Fibroblast of villous mesenchyme (primary cell): ENCODE measurements at places on chromosomes 3 and 15. TPM values are rescaled to one million over a fixed set of nuclear protein-coding genes. Genes with fewer than 3 reads are reported as not detected.

Gene SPSB4
- total RNA-seq: not detected in 2 replicates

Gene DUOXA2
- total RNA-seq: not detected in 2 replicates

Gene TMEM212
- not detected in 2 replicates for total RNA-seq

Gene PYGO1
- 9.0 and 12.5 TPM in 2 replicates for total RNA-seq

Gene CILP
- total RNA-seq: under 0.01 TPM in 2 replicates

Gene MNS1
- 0.43 and 0.97 TPM in 2 replicates for total RNA-seq

Gene P3H2
- total RNA-seq: 21.9 and 51.8 TPM in 2 replicates

Gene NLGN1
- total RNA-seq: 8.4 and 18.1 TPM in 2 replicates

Gene UROC1
- total RNA-seq: under 0.01 TPM in 1 of 2 replicates, not detected in the other

Gene MAGI1
- 20.7 and 29.0 TPM in 2 replicates for total RNA-seq

Gene HYKK
- total RNA-seq: 1.7 and 2.3 TPM in 2 replicates

Gene GRM2
- under 0.01 TPM in 1 of 2 replicates, not detected in the other for total RNA-seq

Gene SLC28A2
- not detected in 2 replicates for total RNA-seq

Gene ATP13A4
- not detected in 2 replicates for total RNA-seq

Gene CCR8
- total RNA-seq: not detected in 2 replicates

Gene SLC9A9
- total RNA-seq: 2.9 and 3.5 TPM in 2 replicates

Gene EDC3
- total RNA-seq: 9.7 and 11.7 TPM in 2 replicates
